ENCODE measurements at places on chromosomes 7 and 10.

DNA sequence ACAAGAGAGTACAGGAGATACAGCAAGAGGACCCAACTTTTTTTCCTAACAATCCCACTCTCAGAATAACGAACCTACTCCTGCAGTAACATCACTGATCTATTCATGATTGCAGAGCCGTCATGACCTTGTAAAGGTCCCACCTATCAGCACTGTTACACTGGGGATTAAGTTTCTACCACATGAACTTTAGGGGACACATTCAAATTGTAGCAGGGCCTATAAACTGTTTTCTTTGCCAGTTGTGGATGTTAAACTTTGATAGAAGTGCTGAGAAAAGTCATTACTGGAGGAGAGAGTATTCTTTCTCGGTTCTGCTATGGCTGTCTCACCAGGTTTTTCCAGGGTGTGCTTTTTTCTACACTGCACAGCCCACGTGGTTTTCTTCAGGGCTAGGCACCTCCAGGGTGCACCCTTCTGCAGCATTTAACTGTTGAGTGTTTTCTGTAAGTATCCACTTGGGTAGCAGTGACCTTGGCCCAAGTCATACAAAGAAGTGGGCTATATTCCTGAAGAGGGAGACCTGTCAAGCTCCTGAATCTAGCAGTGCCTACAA, 131.6 kb upstream of the AHR start:
- DNase-seq, result no peak

DNA sequence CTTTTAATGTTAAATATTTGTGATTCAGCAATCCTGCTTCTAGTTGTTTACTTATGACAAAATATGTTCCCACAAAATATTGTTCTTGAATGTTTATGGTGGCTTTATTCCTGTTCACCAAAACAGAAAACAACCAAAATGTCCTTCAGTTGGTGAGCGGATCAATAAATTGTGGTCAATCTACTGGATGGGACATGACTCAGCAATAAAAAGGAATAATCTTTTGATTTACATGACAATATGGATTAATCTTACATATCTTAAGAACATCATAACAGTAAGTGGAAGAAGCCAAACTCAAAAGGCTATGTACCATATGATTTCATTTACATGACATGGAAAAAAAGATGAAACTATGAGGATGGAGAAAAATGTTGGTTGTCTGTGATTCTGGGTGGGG, 691.3 kb upstream of the GHITM start:
- DNase-seq, result no peak

- no peak for DNase-seq
Measured at GRCh38 chr7:157550300-157551275, 213.8 kb downstream of the DNAJB6 start.

GRCh38 chr7:120441850-120442249, 168.9 kb downstream of the KCND2 start:
- DNase-seq, result no peak

DNA sequence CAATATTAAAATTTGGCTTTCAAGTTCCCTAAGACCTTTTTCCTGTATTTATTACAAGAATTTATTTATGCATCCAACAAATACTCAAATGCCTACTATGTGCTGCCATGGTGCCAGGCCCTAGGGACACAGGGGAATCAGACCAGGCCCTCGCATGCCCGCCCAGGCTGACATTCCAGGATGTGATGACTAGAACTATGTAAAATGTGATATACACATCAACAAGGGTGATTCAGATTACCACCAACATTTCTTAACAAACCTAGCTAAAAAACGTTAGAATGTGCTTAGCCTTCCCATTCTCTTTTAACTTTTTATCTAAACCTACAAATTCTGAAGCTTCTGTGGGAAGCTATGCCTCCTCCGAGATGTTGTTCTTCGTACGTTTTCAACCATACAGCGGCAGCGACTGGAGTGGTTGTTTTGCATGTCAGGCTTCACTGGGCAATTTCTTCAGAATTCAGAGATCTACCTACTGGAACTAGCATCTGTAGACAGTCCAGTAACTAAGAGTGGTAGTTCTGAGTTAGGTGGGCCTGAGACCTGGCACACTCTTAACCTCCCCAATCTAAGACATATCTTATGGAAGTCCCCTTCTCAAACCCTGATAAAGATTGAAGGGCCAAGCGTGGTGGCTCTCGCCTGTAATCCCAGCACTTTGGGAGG, 22.1 kb downstream of the GNA12 start:
- DNase-seq, result no peak

- DNase-seq, result no peak
Measured at GRCh38 chr7:35983626-35984025, 169.4 kb upstream of the EEPD1 start.

GRCh38 chr7:1804310-1804709, 134.2 kb downstream of the ELFN1 start:
- no peak for DNase-seq
